ENCODE measurements at places on chromosomes 7 and 10.

- no peak for DNase-seq
Observed at GRCh38 chr10:68184546-68184945, 47.4 kb downstream of the ATOH7 start.

- no peak for DNase-seq
Observed at GRCh38 chr7:26978146-26978545, 113.8 kb upstream of the SKAP2 start.

- no peak for DNase-seq
Observed at GRCh38 chr10:1534820-1535219, 202.5 kb downstream of the ADARB2 start.

DNA sequence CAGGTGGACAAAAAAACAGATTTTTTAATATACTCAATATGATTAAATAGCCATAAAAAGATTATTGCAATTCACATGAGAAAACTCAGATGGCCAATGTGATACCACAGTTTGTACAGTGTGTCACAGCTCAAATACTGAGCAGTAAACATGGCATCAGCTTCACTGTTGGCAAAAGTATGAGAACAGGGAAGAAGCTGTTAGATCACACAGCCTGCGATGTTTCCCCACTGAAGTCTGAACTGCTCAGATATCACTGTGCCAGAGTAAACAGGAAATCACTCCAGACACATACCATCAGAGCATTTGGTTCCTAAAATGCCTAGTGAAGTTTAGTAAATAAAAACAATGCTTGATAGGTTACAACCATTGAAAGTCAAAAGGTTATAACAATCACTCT, 347.8 kb downstream of the ETV1 start:
- DNase-seq, result no peak

- DNase-seq, result no peak
Observed at GRCh38 chr10:66916030-66916429, 9.8 kb upstream of the LRRTM3 start.

- DNase-seq, result no peak
Observed at GRCh38 chr7:115493381-115493780, 537.2 kb downstream of the TFEC start.

All from esophagus squamous epithelium (tissue), 5 donors.